ENCODE measurements at places on chromosomes 2 and 18.

DNA sequence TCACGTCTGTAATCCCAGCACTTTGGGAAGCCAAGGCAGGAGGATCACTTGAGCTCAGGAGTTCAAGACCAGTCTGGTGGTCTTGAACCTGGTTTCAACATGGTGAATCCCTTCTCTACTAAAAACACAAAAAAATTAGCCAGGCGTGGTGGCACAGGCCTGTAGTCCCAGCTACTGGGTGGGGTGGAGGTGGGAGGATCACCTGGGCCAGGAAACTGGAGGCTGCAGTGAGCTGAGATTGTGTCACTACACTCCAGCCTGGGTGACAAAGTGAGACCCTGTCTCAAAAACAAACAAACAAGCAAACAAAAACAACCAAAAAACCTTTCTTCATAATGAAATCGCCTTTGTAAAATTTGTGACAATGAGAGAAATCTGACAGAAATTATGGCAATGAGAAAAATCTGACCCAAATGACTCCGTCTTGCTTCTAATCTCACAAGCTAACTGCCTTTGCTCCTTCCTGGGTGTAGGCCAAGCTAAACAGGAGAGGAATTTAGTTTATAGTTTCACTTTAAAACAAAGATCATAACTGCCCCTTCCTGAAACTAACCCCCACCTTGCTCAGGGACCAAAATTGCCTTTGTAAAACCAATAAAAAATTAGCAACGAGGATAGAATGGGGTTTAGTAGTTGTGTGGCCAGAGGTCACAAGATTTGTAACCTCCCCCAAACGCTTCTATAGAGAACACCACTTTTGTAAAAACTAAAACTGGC, 60.7 kb upstream of the KIF5C start:
- DNase-seq: no peak

DNA sequence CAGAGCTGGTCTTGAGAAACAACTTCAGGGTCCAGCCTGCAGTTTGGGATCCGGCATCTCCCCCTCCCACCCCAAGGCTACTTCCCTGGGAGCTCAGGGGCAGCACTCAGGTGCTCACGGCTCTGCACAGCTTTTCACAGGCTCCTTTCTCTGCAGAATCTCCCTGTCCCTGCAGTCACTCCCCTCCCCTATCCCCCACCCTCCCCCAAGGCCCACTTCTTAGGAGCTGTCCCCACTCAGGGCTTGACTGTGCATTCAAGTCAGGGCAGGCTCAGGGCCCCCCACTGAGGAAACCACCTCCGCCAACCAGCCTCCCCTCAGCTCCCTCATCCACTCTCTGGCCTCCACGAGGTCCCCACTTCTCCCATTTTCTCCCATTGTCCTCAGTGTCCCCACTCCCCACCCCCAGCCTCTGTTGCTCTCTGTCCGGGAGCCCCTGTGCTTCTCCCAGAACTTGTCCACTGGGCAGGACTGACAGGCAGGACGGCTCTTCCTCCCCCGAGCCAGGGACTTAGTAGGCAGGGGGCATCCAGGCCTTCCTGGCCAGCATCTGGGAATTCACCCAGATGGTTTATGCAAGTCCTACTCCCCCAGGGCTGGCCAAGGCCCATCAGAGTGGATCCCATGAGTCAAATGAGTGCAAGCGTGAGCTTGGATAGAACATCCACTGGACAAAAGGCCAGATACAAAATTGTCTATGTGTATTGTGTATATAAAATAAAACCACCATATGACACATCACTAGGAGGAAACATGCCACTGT, 7.6 kb downstream of the NMUR1 start:
- DNase-seq: no peak

DNA sequence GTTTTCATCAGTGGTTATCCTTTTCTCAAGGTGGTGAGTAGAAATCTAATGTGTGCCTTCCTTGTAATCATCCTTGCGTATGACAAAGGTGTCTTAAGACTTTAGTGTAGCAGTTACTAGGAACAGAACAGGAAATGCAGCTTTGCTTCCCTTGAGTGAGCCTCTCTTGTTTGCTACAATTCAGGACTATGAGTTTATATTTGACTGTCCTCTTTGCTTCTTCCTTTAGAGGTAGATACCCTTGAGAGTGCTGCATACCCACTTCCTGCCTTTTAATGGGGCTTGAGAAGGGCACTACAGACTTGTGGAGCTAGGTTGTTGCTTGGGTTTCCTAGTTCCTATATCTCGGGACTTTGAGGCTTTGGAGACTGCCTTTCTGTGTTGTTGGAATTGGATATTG, 3.8 kb downstream of the KCNJ13 start:
- peak; percentile 9 for DNase-seq

- DNase-seq: no peak
Measured at GRCh38 chr2:56713161-56713676, 529.4 kb downstream of the CCDC85A start.

- no peak for DNase-seq
Measured at GRCh38 chr2:200767111-200767885, 44.4 kb upstream of the BZW1 start.

GRCh38 chr2:206080927-206081326, 5.0 kb downstream of the INO80D start:
- no peak for DNase-seq

- DNase-seq: peak; percentile 65
Measured at GRCh38 chr2:60306267-60306861, 247.1 kb downstream of the BCL11A start.

DNA sequence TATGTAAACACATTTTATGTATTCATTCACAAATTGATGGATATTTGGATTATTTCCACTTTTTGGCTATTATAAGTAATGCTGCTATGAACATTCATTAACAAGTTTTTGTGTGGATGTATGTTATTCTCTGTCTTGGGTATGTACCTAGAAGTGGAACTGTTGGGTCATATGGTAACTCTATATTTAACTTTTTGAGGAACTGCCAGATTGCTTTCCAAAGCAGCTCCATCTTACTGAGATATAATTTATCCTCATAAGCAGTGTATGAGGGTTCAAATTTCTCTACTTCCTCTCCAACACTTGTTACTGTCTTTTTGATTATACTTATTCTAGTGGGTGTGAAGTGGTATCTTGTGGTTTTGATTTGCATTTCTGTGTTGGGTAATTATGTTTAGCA, 7.1 kb upstream of the EML6 start:
- DNase-seq: no peak

- peak; percentile 68 for DNase-seq
Measured at GRCh38 chr18:76496194-76496890, 1.3 kb upstream of the ZNF516 start.

GRCh38 chr2:27583390-27583915, 611 bp downstream of the ZNF512 start:
- no peak for DNase-seq

GRCh38 chr2:209977386-209978239, 24.8 kb upstream of the RPE start:
- DNase-seq: peak; percentile 68

- DNase-seq: no peak
Measured at GRCh38 chr2:904246-905024, 46.2 kb upstream of the SNTG2 start.

DNA sequence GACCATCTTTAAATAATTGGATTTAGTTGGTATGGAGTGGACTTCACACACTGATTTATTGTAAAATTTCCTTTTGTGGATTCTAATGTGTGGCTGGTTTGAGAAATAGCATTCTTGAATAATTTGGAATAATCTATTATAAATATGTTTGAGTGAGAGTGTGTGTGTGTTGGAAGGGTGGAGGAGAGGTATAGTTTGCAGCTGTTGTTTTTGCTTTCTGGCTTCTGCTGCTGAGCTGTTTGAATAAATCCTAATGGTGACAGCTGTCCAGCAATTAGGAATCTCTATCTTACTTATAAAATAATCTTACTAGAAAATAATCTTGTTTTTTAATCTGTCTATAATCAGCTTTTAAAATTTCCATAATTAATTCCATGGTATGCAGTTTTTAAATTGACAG, 1283.0 kb upstream of the CDH2 start:
- DNase-seq: no peak

GRCh38 chr2:137437386-137437785, 526.9 kb upstream of the HNMT start:
- DNase-seq: no peak

DNA sequence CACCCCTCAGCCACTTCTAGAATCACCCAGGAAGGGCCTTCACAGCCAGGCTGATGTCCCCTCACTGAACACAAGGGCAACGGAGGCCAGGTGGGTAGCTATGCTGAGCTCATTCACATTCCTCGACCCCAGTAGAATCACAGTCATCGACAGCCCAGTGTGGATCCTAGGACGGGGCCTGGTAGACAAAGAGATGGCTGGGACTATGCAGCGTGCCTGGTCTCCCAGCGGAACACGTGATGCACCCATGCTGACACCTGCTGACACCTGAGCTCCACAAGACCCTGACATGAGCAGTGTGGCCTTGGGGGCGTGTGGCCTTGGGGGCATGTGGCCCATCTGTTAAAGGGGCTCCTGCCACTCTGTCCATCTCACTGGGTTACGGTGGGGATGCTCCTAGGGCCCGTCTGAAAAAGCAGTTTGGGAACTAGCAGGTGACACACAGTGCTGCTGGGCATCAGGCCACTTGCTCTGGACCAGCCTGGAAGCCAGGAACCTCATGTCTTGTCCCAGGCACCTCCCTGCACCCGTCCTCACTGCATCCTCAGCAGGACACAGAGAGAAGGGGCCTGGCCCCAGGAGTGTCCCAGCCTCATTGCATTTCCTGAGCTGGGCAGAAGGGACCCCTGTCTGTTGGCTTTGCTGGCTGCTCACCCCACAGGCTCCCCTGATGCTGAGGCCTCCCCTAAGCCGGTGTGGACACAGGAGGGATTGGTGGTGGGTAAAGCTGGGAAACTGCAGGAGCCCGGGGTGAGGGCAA, 9.7 kb downstream of the ECEL1 start:
- no peak for DNase-seq

GRCh38 chr2:20190170-20190569, 34.8 kb downstream of the SDC1 start:
- DNase-seq: no peak

DNA sequence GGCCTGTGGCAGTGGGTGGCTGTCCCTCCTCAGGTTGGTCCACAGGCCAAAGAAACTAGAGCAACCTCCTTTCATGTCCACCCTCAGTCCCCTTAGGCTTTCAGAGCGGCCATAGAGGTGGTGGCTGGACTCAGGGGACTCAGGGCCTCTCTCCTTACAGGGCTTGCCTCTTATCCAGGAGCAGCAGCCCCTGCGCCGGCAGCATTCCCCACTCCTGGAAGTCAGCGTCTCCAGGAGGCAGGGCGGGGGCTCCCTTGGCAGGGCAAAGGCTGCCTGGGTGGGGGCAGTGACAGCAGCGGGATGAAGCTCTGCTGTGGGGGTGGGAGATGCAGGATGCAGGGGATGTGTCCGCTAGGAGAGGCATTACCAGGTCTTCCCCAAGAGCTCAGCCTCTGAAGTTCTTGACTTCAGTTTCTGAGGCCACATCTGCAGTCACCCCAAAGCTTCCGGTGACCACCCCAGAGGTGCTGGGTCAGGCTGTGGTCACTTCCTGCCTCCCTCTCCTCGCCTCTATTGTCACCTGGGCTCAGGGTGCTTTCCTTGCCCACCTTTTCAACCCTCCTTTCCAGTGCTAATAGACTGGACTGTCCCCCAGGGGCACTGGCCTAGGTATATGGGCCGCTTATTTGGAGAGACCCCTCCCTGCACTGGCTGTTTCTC, 8.6 kb upstream of the GPR55 start:
- DNase-seq: no peak

GRCh38 chr18:23401400-23402347, 51.4 kb upstream of the RIOK3 start:
- DNase-seq: no peak

- no peak for DNase-seq
Measured at GRCh38 chr2:48092846-48093803, 186.8 kb upstream of the FBXO11 start.

GRCh38 chr18:79326413-79327198, 69.1 kb upstream of the NFATC1 start:
- no peak for DNase-seq

DNA sequence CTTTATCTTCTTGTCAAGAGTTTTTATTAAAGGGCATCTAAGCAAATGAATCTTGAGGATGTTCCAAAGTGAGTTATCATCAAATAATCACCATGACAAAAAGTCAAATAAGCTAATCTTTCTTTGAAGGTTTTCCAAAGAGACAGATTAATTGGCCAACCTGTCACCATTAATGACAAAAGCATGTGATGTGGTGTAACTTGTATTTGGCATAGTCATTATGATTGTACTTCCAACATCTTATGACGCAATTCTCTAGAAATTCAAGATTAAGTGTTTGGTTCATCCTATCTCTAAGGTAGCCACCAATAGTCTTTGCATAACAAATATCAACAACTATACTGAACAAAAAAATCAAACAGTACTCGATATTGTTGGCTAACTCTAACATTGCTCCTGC, 28.6 kb downstream of the RBMS1 start:
- no peak for DNase-seq

GRCh38 chr18:48121752-48122151, 191.3 kb upstream of the SMAD2 start:
- DNase-seq: no peak

- no peak for DNase-seq
Measured at GRCh38 chr18:58532298-58532697, 96.6 kb downstream of the ALPK2 start.

DNA sequence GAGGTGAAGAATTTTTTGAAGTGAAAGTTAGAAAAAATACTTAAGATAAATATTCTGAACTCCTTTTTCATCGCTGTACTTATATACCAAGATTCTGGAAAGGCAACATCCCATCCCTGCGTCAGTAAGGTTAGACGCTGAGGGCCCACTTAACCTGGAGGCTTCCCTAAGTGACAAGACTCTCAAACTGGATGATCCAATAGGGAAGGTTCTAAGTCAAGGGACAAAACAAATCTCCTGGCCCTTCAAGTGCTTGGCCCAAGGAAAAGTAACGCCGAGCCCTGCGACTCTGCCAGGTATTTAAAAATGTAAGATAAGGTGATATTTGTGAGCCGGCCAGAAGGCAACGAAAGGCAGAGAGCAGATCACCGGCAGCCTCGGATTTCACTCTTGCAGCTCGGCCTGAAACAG, 1.3 kb downstream of the STK39 start:
- no peak for DNase-seq

DNA sequence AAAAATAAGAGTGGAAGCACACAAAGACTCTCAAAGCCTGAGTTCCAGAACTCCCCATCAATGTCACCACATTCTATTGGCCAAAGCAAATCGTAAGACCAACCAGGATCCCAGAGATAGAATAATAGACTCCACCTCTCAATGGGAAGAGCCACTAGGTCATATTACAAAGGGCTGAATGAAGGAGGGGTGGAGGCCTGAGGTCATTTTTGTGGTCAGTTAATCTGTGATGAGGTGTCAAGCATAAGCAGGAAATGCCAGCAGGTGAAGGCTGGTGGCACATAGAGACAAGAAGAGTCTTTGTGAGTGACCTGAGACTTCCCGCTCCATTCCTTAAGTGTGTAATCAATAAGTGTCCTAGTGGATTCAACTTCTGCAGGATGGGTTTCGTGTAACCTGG, 144.3 kb downstream of the TFCP2L1 start:
- DNase-seq: no peak

DNA sequence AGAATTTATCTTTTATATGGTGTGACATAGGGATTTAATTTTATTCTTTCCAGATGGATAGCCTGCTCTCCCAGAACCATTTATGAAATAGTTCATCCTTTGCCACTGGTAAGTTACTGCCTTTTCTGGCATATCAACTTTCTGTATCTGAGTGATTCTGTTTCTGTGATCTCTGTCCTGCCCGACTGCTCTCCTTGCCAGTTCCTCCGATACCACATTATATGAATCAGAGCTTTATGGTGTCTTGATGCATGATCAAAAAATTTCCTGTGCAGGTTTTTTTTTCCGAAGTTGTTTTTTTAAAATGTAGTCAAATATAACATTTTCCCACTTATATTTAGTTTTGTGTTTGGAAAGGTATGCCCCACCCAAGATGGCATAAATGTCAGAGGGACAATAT, 242.5 kb downstream of the CYP26B1 start:
- no peak for DNase-seq

- DNase-seq: peak; percentile 56
Measured at GRCh38 chr2:203659331-203660049, 46.9 kb upstream of the CD28 start.

All from KBM-7 (cell line).